ENCODE measurements at places on chromosomes 7 and 10. TPM values are rescaled to one million over a fixed set of nuclear protein-coding genes. Genes with fewer than 3 reads are reported as not detected.
A peak's percentile ranks its signal among the peaks of the same experiment; 100 is the strongest.

- no peak overlapping the region for H3K4me3 ChIP-seq
- no peaks in the 10 kb centered on the region for H3K36me3 ChIP-seq
- H3K27me3 ChIP-seq: no peaks in the 10 kb centered on the region
- no peak overlapping the region for H3K27ac ChIP-seq
- H3K4me1 ChIP-seq: no peaks in the 10 kb centered on the region
These were observed 9.9 kb downstream of the TAS2R41 start for GRCh38 chr7:143487566-143487965.

DNA sequence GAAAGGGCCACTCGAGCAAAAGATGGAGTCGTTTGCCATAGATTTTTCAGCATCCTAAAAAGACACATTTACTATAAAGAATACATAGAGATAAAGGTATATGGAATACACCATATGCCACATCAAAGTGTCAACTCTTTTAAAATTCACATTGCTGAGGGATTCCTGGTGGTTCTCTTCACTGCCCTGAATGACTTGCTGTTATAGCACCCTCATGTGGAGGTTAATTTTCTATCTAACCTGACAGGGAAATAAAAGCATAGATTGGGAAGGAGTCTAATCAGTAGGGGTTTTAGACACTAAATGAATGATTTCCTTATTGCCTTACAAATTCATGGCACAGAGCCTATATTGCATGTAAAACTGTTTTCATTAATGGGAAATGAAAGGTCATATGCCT is 25.9 kb downstream of the DNAH11 start:
- H3K4me3 ChIP-seq: no peak overlapping the region
- H3K4me1 ChIP-seq: no peaks in the 10 kb centered on the region
- H3K27ac ChIP-seq: no peak overlapping the region
- no peaks in the 10 kb centered on the region for H3K36me3 ChIP-seq
- DNase-seq: no peak
- H3K27me3 ChIP-seq: no peaks in the 10 kb centered on the region

DNA sequence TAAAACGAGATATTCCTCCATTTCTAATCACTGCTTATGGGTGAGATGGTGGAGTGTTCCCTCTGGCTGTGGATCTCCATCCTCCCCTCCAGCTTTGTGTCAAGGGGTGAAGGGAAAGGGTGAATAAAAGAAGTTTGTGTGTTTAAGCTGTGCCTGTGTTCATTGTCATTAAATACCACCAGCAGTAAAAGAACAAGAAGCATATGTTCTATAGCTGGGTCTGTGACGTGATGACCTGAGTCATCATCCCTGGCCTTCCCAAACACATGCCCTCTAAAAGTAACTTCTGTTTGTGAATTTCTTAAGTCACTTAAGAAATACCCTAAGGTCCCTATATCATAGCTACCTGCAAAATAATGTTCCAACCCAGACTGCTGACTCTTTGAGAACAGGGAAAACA is 104.9 kb downstream of the PPP1R17 start:
- H3K4me3 ChIP-seq: no peak overlapping the region
- H3K27me3 ChIP-seq: no peaks in the 10 kb centered on the region
- no peak overlapping the region for H3K27ac ChIP-seq
- H3K4me1 ChIP-seq: no peaks in the 10 kb centered on the region
- no peak for DNase-seq
- no peaks in the 10 kb centered on the region for H3K36me3 ChIP-seq

GRCh38 chr10:103895411-103896186 is 22.4 kb downstream of the STN1 start:
- no peak for DNase-seq
- no peaks in the 10 kb centered on the region for H3K4me1 ChIP-seq
- H3K27ac ChIP-seq: no peak overlapping the region

- no peaks in the 10 kb centered on the region for H3K4me1 ChIP-seq
- H3K4me3 ChIP-seq: no peak overlapping the region
- DNase-seq: no peak
- H3K27me3 ChIP-seq: no peaks in the 10 kb centered on the region
These were observed 1018.7 kb downstream of the TYW1 start for GRCh38 chr7:68015122-68015977.

DNA sequence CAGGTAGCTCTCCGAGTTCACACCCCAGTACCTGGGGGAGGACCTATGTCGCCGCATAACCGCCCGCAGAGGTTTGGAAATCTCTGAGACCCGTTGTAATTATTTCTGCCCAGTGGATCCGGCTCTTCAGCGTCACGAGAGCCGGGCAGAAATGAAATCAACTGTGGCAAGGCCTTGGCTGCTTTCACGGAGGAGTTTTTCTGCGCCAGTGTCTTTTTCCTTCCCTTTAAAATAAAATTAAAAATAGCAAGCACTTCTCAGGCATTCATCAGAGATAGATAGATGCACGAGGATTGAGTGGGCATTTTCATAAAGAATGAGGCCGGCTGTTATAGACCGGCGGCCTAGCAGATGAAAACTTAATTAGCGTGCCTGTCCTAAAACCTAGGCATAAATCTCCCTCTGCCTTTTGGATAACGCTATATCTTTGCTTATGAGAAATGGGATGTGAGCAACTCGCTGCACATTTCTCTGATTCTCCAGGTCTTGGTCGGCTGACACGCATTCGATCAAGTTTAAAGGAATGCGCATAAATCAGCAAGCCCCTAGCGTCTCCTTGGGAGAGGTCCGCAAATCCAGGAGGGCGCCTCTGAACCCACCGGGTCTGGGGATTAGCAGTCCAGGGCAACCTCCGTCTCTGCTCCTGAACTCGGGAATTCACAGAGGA is 6.4 kb downstream of the HOXA13 start:
- peaks cover 27% of the 10 kb centered on the region for H3K4me1 ChIP-seq
- H3K36me3 ChIP-seq: no peaks in the 10 kb centered on the region
- H3K27me3 ChIP-seq: peaks cover 26% of the 10 kb centered on the region

DNA sequence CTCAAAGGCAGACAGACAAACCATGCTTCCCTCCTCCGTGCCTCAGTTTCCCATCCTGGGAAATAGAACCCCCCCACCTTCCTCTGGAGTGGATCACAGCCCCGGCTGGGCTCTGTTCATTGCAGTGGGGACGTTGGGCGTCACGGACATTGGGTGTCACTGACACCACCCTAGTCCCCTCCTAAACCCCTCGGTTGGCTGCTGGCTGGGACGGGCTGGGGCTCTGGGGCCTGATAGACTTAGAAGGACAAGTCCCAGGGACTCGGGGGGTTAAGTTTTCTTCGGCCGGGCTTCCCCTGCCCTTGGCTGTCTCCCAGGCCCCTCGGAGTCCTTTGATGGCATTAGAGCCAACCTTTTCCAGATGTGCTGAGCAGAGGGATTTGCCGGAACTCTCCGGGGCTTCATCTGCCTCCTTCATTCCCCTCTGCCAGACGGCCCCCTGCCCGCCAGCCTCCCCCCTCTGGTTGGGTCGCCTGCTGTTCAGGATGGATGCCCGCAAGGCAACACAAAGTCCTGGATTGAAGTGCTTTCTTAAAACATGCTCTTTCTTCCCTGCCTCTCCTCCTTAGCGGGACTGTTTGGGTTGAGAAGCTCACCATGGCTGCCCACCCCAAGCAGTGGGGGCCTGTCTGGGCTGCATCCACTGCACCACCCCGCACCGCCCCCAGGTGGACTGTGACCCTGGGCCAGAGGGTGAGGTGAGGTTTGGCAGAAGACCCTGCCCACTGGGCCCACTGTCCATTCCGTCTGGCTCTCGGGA is 73.0 kb downstream of the COL26A1 start:
- H3K27me3 ChIP-seq: no peaks in the 10 kb centered on the region
- DNase-seq: no peak
- no peaks in the 10 kb centered on the region for H3K4me1 ChIP-seq
- no peaks in the 10 kb centered on the region for H3K36me3 ChIP-seq
- no peak overlapping the region for H3K27ac ChIP-seq

DNA sequence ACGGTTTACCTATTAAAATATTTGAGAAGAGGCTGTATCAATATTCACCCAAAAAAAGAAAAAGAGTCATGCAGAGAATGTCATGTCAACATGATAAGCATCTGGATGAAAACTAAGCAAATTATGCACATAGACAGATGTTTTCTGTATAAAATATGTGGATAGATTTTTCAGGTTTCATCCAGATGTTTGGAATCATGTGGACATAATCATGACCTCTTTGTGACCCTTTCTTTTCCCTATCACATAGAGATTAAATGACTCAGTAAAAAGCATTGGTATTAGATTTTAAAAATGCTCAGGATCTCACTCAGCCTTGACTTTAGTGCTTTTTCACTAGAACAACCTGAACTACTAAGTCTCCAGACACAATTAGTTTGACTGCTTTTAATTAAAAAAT is 90.0 kb downstream of the FOXP2 start:
- H3K4me3 ChIP-seq: no peak overlapping the region
- no peak overlapping the region for H3K27ac ChIP-seq
- no peaks in the 10 kb centered on the region for H3K27me3 ChIP-seq
- no peaks in the 10 kb centered on the region for H3K36me3 ChIP-seq

- peak overlapping the region; percentile 78 for H3K27ac ChIP-seq
- peaks cover 45% of the 10 kb centered on the region for H3K4me1 ChIP-seq
- H3K27me3 ChIP-seq: no peaks in the 10 kb centered on the region
- DNase-seq: peak; percentile 54
- H3K36me3 ChIP-seq: no peaks in the 10 kb centered on the region
These were observed 12.5 kb upstream of the DDIT4 start for GRCh38 chr10:72260976-72261783.

GRCh38 chr10:81570878-81571794 is 303.9 kb upstream of the NRG3 start:
- no peak overlapping the region for H3K4me3 ChIP-seq
- H3K27me3 ChIP-seq: no peaks in the 10 kb centered on the region
- no peaks in the 10 kb centered on the region for H3K4me1 ChIP-seq
- no peak for DNase-seq
- H3K27ac ChIP-seq: no peak overlapping the region

DNA sequence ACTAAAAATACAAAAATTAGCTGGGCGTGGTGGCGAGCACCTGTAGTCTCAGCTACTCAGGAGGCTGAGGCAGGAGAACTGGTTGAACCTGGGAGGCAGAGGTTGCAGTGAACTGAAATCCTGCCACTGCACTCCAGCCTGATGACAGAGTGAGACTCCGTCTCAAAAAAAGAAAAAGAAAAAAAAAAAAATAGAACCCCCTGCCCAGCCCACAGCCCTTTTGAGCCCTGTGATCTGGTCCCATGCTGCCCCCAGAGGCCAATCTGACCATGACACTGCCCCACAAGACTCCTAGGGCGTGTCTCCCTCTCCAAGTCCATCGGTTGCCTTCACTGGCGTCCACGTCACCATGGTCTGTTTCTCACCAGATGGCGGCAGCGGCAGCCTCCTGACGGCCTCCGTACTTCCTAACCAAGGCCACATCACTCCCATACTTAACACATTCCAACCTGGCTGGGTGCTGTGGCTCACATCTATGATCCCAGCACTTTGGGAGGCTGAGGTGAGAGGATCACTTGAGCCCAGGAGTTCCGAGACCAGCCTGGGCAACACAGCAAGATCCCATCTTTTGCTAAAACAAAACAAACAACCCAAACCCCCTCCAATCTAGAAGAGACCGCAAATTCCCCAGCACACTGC is 18.0 kb downstream of the STX1A start:
- H3K36me3 ChIP-seq: peaks cover 33% of the 10 kb centered on the region
- no peak for DNase-seq
- H3K27me3 ChIP-seq: no peaks in the 10 kb centered on the region
- H3K27ac ChIP-seq: no peak overlapping the region
- no peak overlapping the region for H3K4me3 ChIP-seq

DNA sequence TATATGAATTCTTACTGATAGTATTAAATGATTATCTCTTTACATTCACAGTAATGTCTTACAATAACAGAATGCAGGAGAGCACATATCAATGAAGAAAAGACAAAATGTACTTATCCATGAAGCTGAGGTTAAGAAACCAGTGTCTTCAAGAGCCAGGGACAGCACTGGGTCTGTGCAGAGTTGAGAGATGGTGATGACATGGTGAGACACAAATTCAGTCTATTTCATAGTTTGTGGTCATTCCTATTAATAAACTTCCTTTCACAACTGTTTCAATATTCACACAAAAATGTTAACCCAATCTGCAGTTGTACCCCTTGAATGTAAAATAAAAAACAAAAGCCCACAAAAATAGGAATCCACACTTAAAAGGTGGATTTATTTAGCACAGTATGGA is 5.3 kb upstream of the MAGI2 start:
- no peaks in the 10 kb centered on the region for H3K4me1 ChIP-seq
- H3K36me3 ChIP-seq: no peaks in the 10 kb centered on the region
- no peak overlapping the region for H3K27ac ChIP-seq
- DNase-seq: no peak
- no peaks in the 10 kb centered on the region for H3K27me3 ChIP-seq

GRCh38 chr7:142859829-142860228 is 5.0 kb downstream of the EPHB6 start:
- peaks cover 12% of the 10 kb centered on the region for H3K4me1 ChIP-seq
- no peaks in the 10 kb centered on the region for H3K36me3 ChIP-seq
- H3K27ac ChIP-seq: no peak overlapping the region
- no peaks in the 10 kb centered on the region for H3K27me3 ChIP-seq
- H3K4me3 ChIP-seq: no peak overlapping the region
- no peak for DNase-seq

- H3K36me3 ChIP-seq: no peaks in the 10 kb centered on the region
- DNase-seq: no peak
- no peaks in the 10 kb centered on the region for H3K27me3 ChIP-seq
- no peak overlapping the region for H3K27ac ChIP-seq
- peaks cover 5% of the 10 kb centered on the region for H3K4me1 ChIP-seq
These were observed 60.4 kb downstream of the CSGALNACT2 start for GRCh38 chr10:43198682-43199005.

GRCh38 chr7:91357379-91357778 is 93.1 kb downstream of the FZD1 start:
- no peak overlapping the region for H3K27ac ChIP-seq
- no peaks in the 10 kb centered on the region for H3K36me3 ChIP-seq
- no peaks in the 10 kb centered on the region for H3K27me3 ChIP-seq
- no peaks in the 10 kb centered on the region for H3K4me1 ChIP-seq
- DNase-seq: no peak
- no peak overlapping the region for H3K4me3 ChIP-seq

Gene SPDYE9
- not detected for total RNA-seq

- H3K27me3 ChIP-seq: no peaks in the 10 kb centered on the region
- no peak overlapping the region for H3K4me3 ChIP-seq
- no peaks in the 10 kb centered on the region for H3K36me3 ChIP-seq
- peaks cover 56% of the 10 kb centered on the region for H3K4me1 ChIP-seq
- peak; percentile 78 for DNase-seq
These were observed 294.6 kb downstream of the SORCS3 start for GRCh38 chr10:104935656-104936055.

Gene OR2A12
- total RNA-seq: not detected

- H3K4me3 ChIP-seq: no peak overlapping the region
- no peaks in the 10 kb centered on the region for H3K4me1 ChIP-seq
These were observed 120.3 kb upstream of the GLCCI1 start for GRCh38 chr7:7848246-7848645.

DNA sequence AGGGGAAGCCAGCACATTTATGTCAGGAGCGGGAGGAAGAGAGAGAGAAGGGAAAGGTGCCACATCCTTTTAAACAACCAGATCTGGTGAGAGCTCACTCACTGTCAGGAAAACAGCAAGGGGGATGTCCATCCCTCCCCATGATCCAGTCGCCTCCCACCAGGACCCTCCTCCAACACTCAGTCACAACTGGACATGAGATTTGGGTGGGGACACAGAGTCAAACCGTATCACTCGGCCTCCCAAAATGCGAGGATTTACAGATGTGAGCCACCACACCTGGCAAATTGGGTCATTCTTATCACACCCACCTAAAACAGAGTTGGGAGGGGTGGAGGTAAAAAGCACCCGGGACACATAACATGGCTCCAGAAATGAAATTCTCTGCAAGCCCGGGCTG is 41.0 kb downstream of the CARD11 start:
- DNase-seq: no peak
- H3K4me3 ChIP-seq: no peak overlapping the region
- no peaks in the 10 kb centered on the region for H3K27me3 ChIP-seq

Data from naive thymus-derived CD4-positive, alpha-beta T cell (primary cell).